ENCODE measurements at places on chromosomes 5 and 9.

- no peak for DNase-seq
Measured at GRCh38 chr5:124583469-124584350, 162.7 kb downstream of the ZNF608 start.

DNA sequence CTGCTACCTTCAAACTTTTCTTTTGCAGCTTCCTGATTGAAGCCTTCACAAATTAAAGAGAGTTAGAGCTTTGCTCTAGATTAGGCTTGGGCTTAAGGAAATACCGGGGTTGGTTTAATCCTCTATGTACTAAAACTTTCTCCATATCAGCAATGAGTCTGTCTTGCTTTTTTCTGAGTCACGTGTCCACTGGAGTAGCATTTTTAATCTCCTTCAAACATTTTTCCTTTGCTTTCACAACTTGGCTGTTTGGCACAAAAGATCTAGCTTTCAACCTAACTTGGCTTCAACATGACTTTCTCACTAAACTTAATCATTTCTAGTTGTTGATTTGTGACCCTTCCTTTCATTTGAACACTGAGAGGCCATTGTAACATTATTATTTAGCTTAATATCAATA is 261.6 kb downstream of the PLK2 start:
- DNase-seq, result no peak

DNA sequence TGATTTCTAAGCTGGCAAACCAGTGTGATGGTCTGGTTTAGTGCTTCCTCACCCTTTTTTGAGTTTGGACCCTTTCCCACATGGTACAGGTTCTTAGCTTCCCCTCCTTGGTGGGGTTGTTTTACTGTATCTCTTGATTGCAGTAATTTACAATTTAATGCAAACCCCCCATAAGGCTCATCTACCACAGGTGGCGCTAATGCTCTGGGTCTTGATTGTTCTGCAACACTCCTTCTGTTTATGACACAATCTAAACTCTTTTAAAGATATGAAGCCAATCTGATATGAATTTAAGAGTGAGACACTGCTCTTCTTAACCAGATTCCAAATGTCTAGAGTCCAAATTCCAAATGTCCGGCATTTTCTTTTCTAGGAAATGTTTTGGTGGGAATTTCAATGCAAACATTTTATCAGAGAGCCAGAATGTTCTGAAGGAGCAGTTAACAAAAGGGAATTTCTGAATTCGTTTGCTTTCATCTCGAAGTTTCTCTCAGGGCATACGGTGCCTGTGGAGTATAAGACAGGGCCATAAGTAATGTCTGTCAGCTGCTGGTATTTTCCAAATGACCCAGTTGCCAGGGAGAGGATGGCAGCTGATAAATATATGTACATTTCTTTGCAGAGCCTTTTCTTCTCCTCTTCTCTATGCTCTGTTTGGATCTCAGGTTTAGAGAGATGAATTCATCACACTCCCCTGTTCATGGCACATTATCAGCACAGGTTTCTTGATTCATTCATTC is 246.8 kb downstream of the ARHGAP26 start:
- no peak for DNase-seq

GRCh38 chr5:177328545-177329231 is 17.0 kb upstream of the MXD3 start:
- no peak for DNase-seq

DNA sequence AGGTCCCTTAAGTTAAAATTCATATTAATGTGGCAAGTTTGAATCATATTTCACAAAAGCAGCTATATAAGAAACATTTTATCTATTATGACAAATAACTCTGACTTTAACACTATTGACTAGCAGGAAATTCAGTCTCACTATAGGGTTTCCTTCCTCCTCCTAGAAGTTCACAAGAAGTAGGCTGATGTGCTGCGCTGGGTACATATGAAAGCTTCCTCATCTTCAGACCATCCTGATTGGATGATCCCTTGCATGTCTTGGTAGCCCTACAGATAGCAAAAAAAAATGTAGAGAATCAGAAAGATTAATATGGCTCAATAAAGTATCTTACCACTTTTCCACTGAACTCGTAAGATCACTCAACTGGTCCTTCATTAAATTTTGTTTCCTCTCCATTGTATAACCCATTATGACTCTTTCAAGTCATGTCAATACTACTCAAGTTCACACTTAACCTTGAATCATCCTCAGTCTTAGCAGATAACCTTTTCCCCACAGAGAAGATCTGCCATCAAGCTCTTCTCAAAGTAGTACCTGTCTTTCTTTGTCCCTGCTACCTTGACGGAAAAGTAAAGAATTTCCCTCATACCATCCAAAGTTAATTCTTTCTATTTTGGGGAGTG is 11.5 kb upstream of the PSIP1 start:
- DNase-seq, result no peak
